HS-27A (cell line): ENCODE measurements at places on chromosomes 3 and 15.

DNA sequence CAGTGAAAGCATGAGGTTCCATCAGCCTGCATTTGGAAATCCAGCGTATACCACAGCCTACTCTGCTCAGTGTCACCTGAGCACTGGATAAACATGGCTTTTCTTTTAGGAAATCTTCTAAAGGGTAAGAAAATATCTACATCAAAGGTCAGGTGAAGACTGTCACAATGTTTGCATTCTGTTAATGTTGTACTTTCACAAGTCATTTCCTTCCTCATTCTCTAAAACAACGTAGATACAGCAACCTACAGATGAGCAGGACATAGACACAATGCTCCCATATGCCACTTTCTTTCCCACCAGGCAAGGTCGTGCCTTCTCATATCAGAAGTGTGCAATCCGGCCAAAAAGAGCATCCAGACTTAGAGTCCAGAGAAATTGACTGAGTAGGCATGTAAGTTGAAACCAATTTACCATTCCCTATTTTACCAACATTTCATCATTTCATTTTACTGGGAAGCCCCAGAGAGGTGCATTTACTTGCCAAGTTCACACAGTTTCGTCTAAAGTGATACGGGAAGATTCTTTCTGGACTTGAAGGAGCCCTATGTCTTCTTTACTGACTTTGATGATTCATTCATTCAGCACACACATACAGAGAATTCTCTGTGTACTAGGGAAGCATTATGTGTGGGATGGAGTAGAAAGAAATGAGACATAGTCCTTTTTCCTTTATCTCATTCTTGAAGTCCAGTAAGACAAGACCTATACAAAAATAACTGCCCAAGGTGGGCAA lies 30.6 kb upstream of the LPP start:
- DNase-seq: no peak

GRCh38 chr15:87755226-87755625 lies 501.3 kb downstream of the NTRK3 start:
- no peak for DNase-seq

DNA sequence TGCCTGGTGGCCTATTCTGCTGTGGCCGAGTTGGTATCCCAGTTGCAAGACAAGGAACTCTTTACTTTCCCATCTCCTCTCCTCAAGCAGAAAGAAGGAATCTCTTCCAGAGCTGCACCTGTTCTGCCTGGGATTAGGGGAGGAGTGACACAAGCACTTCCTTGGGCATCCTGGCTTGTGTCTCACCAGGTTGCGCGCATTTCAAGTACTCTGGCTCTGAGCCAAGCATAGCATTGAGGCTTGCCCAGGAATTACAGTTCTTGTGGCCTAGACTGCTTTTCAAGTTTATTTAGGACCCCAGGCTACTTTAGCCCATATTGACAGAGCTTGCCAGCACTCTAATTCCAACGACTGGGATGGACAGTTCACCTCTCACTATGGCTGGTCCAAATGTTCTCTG lies 150.5 kb downstream of the RSRC1 start:
- no peak for DNase-seq

- DNase-seq: no peak
Observed at GRCh38 chr3:80391573-80391972, 623.8 kb upstream of the ROBO1 start.

- no peak for DNase-seq
Observed at GRCh38 chr3:178005961-178006360, 530.3 kb upstream of the KCNMB2 start.

DNA sequence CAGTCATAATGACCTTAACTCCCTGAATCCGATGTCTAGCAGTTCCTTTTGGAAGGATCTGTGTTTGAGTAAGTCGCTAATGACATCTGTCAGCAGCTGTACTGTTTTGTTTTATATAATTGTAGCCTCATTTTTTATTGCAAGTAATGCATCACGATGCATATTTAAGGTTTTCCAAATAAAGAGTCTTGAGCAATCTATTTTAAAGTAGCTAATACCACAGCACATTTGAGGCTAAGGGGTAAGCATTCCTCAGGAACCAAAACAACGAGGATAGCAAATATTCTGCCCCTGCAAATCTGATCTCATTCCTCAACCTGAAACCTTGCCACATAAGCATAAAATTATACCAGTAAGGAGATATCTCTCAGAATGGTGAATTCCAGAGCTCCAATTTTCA lies 98.7 kb downstream of the TBC1D5 start:
- no peak for DNase-seq
